ENCODE measurements at places on chromosomes 5 and 9.

GRCh38 chr9:127557466-127557869, 54.6 kb upstream of the STXBP1 start:
- no peak for DNase-seq

DNA sequence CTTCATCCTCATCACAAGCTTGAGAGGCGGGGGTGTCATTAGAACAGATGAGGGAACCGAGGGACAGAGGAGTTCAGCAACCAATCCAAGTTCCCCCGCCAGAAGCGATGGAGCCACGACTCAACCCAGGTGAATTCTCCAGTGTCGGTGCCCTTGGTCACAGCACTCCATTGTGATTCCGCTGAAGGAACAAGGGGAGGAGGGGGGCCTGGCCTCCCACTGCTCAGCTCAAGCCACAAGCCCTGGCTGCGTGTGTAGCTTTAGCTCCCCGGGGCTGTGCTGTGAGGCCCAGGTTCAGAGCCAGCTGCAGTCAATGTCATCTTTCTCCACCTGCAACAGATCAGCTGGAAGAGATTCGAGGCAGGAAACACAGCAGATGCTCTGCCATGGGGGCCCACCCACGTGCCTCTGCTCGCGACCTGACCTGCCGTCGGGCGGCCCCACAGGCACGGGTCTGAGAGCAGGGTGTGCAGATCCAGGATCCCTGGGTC, 72.6 kb downstream of the GTF3C4 start:
- DNase-seq: no peak

DNA sequence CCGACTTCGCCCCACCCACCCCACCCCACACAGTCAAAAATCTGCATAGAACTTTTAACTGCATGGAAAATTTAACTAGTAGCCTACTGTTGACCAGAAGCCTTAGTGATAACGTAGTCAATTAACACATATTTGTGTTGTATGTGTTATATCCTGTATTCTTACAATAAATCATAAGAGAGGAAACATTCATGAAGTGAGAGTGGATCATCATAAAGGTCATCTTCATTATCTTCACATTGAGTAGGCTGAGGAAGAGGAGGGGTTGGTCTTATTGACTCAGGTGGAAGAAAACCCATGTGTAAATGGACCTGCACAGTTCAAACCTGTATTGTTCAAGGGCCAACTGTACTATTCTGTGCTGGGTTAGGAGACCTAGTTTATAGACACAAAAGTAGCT, 31.4 kb downstream of the XPA start:
- no peak for DNase-seq

DNA sequence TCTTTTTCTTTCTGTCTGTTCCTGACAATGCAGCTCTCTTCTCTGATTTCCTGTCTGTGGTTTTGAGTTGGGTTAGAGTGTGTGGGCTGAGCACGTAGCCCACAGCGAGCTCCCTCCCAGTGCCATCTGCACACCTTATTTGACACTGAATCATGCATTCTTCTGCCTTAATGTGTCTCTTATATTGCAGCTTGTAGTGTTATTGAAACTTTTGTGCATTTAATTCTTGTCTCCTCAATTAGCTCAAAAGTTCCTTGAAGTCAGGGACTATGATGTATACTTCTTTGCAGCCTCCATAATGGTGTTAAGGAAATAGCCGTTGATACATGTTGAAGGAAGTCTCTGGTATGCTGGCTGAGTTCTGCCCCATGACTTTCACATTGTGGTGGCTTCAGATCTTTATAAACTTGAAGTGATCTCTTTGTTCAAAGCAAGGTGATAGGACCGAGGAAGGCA, 576.2 kb upstream of the CLINT1 start:
- no peak for DNase-seq

DNA sequence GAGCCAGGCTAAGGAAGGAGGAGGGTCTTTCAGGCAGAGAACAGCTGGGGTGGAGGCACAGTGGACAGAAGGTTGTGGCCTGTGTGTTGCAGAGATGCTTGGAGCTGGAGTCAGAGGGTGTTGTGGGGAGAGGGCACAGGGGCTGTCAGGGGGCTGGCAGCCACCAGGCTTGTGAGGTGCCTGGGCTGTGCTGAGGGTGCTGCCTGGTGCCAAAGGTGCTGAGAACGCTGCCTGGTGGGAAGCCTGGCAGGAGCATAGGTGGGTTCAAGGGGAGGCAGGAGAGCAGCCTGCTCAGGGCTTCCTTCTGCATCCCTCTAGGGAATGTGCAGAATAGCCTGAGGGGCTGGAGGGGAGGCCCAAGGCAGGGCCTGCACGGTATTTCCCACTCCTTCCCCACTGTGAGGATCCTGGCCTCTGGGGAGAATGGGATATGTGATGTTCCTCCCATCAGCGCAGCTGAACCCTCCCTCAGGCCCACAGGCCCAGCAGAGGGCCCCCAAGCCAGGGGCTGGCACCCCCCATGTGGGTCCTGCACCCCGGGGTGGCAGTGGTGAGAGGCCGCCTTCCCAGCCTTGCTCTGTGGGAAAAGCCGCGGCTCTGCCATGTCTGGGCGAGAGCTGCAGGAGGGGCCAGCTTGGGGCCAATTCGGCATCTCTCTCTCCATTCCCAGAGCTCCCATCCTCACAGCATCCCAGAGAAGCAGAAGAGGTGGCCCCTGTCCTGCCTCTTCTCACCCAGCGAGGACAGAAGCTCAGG, 76.3 kb downstream of the CACNA1B start:
- no peak for DNase-seq

- no peak for DNase-seq
Observed at GRCh38 chr9:642014-642413, 199.5 kb upstream of the DMRT1 start.

- DNase-seq: no peak
Observed at GRCh38 chr5:18984559-18985080, 1003.4 kb downstream of the CDH18 start.

GRCh38 chr9:101625876-101626275, 31.1 kb upstream of the PPP3R2 start:
- DNase-seq: no peak

DNA sequence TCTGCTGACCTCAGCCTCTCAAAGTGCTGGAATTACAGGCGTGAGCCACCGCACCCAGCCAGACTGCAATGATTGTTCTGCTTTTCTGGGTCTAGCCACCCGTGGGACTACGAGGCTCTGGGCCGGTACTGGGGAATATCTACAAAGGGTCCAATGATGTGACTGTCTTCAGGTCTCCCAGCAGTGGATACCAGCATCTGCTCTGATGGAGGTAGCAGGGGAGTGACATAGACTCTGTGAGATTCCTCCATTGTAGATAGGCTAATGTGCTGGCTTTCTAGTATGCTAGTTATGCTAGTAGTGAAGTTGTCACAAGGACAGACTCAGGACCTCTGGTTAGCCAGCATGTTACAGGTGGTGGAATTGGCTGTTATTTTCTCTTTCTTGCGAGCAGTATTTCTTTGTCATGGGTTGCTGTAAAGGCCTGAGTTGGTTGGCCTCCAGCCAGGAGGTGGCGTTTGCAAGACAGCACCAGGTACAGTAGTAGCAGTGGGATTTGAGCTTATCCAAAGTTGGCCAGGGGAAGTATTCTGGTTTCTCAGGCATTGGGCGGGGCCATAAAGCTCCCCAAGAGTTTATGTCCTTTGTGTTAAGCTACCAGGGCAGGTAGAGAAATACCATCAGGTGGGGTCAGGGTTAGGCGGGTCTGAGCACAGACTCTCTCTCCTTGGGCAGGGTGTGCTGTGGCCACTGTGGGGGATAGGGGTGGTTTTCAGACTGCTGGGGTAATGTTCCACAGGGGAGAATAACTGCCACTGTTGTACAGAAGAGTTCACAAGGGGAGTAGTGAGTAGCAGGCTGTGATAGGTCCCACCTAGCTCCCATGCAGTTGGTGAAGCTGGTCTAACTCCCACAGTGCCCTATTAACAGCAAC, 105.2 kb downstream of the SGCD start:
- no peak for DNase-seq

DNA sequence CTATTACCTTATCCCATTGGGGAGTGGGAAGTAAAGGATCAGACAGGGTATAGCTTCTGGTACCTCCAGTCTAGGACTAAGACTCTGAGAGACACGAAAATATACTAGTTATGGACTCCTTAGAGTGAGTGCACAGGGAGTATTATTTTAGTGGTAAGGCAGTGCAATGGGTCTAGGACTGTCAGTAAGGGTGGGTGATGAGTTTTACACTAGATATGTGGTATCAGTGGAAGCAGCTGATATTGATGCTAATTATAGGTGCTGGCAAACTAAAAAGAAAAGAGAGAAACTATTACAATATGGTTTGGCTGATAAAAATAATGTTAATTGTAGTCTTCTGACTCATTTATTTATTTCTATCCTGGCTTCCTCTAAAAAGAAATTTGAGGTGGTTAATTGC, 118.6 kb downstream of the UNC13B start:
- no peak for DNase-seq

DNA sequence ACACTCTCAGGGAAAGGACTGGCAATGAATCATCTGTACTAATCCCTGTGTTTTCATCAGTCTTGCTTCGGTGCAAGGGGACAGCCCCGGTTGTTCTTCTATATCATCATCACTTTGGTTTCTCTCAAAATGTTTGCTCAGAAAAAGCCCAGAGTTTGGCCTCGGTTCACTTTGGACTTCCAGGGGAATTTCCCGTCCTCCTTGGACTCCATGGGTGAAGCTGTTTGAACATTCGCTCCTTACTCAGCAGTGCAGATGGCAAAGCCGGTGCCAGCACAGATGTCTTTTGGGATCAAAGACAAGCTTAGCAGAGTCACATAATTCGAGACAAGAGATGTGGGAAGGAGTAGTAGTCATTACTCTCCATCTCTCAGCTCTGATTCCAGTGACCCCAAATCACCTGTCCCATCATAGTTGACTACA, 69.8 kb upstream of the TNFSF8 start:
- DNase-seq: no peak

- no peak for DNase-seq
Observed at GRCh38 chr9:133468777-133469421, 9.1 kb downstream of the CACFD1 start.

- no peak for DNase-seq
Observed at GRCh38 chr9:134943411-134943810, 25.7 kb upstream of the FCN1 start.

GRCh38 chr5:11903614-11904264, 507 bp downstream of the CTNND2 start:
- no peak for DNase-seq

- no peak for DNase-seq
Observed at GRCh38 chr5:90338712-90339372, 70.7 kb downstream of the CETN3 start.

DNA sequence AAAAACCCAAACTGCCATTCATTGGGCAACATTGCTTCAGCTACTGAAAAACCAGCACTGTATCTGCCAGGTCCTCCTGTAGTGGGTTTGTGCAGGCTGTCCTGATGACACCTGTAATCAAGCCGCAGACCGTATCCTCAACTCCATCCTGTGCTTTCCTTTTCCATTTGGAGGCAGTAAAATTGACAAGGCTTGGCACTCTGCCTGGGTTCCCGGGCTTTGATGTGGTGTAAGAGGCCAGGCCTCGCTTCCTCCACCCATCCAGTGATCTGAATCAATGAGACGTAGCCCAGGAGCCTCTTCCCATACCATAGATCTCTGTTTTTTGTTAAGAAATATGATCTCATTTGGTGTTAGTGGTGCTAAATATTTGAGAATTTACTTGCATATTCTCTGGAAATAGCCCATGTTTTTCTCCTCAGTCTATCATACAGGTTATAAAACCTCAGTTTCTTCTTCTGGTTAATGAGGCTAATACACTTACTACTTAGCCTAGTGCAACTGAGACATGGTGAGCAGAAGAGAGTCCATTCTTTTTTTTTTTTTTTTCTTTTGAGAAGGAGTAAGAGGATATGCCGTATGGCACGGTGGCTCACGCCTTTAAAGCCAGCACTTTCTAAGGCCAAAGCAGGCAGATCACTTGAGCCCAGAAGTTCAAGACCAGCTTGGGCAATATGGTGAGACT, 34.8 kb downstream of the LSM11 start:
- peak; percentile 35 for DNase-seq

DNA sequence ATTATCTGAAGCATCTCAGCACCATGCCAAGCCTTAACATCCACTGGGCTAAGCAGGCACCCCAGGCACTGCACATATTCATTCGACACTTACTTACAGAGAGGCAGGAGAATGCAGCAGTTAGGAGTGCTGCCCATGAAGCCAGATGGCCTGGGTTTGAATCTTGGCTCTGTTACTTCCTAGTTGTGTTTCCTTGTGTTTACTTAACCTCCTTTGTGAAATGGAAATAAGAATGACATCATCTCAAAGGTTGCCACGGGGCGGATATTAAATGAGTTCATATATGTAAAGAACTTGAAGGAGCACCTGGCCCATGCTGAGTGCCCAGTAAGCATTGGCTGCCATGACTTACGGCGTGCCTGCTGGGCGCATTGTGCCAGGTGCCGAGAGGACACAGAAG, 565.2 kb downstream of the CDK5RAP2 start:
- DNase-seq: no peak

- no peak for DNase-seq
Observed at GRCh38 chr9:126084696-126085095, 241.9 kb upstream of the MVB12B start.

DNA sequence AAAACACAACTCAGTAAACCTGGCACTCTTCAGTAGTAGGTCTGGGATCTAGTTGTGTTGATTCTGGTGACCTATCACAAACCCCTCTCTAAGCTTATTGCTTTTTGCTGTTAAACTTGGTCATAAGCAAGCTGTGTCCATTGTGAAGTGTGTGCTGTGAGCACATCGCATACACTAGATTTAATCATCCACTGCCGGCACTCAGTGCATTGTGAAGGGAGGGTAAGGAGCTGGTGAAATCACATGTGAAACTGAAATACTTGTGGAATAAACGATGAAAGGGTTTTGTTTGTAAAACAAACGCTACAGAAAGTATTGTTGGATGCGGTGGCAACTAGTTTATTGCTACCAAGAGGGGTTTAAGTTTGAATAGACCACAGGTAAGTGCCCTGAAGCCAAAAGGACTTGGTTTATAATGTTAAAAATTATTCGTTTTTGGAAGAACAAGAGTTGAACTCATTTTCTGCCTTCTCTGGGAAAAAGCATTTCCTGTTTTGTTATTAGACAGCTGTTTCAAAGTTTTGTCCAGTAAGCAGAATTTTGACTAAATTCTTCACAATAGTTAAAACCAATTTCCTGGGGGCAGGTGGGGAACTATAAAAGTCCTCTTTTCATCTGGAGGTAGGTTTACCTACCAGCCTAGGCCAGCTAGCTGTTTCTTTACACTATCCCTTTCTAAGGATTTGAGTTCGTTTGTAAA, 24.6 kb downstream of the TJP2 start:
- no peak for DNase-seq

- no peak for DNase-seq
Observed at GRCh38 chr5:135556620-135557019, 20.9 kb upstream of the NEUROG1 start.

- peak; percentile 21 for DNase-seq
Observed at GRCh38 chr5:112738191-112738560, 491 bp downstream of the APC start.

Data from SHP77 treated with DMSO at 0.1 percent for 48 hours (cell line).